ENCODE measurements at places on chromosomes 5 and 9.

DNA sequence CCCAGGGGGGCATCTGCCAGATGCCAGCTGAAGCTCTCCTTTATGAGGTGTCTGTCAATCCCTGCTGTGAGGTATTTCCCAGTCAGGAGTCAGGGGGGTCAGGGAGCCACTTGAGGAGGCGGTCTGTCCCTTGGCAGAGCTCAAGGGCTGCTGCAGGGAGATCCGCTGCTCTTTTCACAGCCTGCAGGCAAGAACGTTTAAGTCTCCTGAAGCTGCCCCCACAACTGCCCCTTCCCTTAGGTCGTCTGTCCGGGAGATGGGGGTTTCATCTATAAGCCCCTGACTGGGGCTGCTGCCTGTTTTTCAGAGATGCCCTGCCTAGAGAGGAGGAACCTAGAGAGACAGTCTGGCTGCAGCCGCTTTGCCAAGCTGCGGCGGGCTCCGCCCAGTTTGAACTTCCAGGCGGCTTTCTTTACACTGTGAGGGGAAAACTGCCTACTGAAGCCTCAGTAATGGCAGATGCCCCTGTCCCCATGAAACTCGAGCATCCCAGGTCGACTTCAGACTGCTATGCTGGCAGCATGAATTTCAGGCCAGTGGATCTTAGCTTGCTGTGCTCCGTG is 148.3 kb downstream of the RPS23 start:
- DNase-seq = no peak

- no peak for DNase-seq
Measured at GRCh38 chr9:85586684-85587083, 155.1 kb downstream of the AGTPBP1 start.

- no peak for DNase-seq
Measured at GRCh38 chr5:38008198-38008597, 168.4 kb upstream of the GDNF start.

DNA sequence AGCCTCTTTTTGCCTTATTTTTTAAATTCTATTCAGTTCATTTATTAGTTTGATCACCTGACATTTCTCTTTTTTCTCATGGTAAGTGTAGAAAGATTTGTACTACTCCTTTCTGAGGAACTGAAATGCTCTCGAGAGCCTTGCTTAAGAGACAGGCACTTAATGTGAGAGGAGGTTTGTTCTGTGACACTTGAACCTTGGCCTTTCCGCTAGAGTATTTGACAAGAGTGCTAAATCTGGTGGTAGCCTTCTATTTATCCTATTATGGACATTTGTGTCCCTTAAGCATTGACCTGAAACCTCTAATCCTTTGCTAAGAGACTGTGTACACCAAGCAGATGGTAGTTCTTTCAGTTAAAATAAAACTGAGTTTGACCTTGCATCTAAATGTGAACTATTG is 805.0 kb upstream of the PTPRD start:
- DNase-seq = no peak

DNA sequence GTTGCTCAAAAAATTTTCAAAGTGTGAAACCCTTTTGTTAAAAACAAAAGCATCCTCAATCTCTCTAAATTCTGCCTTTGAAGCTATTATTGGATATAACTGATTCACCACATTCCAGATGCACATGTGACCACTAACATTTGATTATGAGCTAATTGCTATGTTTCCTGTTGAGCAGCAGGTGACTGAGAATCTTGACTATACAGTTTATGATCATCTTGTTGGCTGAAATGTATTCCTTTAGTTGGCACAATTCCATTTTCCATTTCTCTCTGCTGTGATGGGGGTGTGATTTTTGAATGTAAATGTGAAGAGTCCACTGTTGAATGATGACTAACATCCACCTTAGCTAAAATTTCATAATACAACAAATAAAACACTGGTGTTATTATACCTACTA is 10.7 kb downstream of the LYSMD3 start:
- no peak for DNase-seq

- DNase-seq = peak; percentile 90
Measured at GRCh38 chr9:131046581-131047202, 37.7 kb downstream of the LAMC3 start.

DNA sequence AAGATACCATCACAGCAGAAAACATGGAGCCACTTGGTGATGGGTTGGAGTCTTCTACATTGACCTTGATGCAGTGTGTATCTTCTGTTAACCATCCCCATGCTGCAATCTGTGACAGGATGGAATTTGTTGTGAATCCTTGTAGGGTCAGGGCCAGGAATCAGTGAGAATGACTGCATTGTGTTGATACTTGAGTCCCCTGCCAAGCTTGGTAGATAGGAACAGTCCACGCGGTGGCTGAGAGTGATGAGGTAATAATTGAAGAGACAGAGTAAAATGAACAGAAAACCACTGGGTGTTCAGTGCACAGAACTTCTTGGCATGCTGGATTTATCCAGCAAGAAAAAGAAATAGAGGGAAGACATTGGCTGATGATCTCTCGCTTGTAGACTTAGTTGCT is 217.5 kb downstream of the MAN2A1 start:
- no peak for DNase-seq

DNA sequence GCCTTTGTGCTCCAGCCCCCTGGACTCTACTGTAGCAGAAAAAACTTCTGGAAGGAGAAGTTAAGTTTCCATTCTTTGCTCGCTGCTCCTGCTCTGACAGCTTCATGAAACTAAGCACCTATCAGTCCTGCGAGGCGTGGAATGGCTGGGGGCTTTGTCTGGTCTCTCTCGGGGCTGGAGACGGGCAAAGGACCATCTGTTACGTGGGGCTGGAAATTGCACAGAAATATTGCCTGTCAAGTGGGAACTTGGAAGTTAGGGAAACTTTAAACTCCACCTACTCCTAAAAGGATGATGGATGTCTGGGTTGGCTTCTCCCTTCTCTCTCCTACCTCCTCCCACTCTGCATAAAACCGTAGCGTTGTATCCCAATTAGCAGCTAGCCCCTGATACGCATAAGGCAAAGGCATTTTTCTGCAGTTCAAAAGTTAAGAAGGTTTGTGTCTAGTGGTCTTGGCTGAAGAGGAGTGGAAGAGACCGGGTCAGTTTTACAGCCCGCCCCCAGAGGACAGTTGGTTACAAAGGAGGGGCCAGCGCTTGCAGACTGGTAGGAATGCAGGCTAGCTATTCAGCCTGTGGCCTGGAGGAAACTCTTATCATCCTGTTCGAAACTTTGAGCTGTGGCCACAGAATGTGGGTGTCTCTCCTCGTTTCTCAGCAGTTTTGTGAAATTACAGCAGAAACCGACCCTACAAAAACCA is 1.3 kb downstream of the FBXL7 start:
- DNase-seq = no peak

- no peak for DNase-seq
Measured at GRCh38 chr5:133377736-133378135, 234.6 kb downstream of the FSTL4 start.

GRCh38 chr5:76790632-76791290 is 28.1 kb upstream of the F2RL1 start:
- DNase-seq = no peak

Measured in activated CD8-positive, alpha-beta memory T cell treated with anti-CD3 and anti-CD28 coated beads, Interleukin-2, amount 50 U/mL, for 48 hours (primary cell).